GOT3 (cell line): ENCODE measurements at places on chromosomes 16 and 17.
A peak's percentile ranks its signal among the peaks of the same experiment; 100 is the strongest.

- no peak for DNase-seq
These were observed 36.0 kb upstream of the RBFOX3 start for GRCh38 chr17:79646721-79647455.

DNA sequence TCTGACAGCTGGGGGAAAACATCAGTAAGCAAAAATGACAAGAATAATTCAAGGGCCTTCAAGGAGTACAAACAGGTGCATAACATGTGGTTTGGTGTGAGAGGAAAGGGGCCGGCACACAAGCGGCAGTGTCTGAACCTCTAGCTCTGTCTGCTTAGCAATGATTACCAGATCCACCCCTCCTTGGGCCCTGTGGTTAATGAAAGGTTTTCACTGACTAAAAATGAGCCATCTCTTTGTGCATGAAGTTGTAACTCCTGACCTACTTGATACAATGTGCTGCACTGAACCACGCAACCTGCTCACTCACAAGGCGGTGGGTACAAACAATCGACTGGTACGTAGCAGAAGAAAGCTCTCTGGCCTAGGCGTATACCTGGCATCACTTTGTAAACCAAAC is 15.1 kb downstream of the FAM117A start:
- no peak for DNase-seq

DNA sequence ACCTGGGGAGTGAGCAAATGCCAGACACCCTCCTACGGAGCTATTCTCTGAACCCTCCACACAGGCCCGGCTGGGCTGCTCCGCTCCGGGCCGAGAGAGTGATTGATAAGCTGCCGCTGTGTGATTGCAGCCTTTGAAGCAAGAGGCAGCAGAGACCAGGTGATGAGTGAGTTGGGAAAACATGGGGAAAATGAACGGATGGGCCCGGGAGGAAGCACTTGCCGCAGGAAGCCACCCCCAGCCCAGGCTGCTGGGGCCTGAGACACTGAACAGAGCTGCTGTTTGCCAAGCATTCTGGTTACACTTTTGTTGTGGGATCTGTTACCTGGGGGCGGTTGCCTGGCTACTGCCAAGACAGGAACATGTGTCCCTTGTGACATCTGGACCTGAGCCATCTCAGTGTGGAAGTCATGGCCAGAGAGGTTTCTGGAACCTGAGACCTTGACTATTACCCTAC is 46.4 kb upstream of the KLHDC4 start:
- DNase-seq: no peak

- peak; percentile 60 for DNase-seq
These were observed 797 bp downstream of the PRCD start for GRCh38 chr17:76540381-76541300.
